ENCODE measurements at places on chromosomes 7 and 10. TPM values are rescaled to one million over a fixed set of nuclear protein-coding genes. Genes with fewer than 3 reads are reported as not detected.

GRCh38 chr7:18338910-18339523, 156.5 kb upstream of the HDAC9 start:
- no peak for ATAC-seq

GRCh38 chr10:119274519-119275045, 67.2 kb downstream of the GRK5 start:
- no peak for ATAC-seq

DNA sequence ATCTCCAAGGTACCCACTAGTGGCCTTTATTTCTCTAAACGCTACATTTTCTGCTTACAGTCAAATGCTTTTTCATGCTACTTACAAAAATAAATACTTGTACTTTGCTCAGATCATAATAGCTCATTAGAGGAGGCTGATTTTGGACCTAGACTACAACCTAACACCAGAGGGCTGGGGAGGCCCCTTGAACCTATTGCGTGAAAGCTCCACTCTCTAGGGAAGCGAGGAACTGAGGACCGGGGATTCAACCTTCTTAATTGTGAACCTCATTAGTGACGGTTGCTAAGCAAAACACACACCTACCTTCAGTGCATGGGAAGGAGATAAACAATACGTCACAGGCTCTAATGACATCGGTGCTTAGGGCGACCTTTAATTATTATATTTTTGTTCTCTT, 92.1 kb downstream of the EBF3 start:
- ATAC-seq, result no peak

- ATAC-seq, result peak; percentile 48
These were observed 103.8 kb upstream of the PPIF start for GRCh38 chr10:79243181-79244067.

GRCh38 chr7:40288827-40289226, 154.0 kb downstream of the SUGCT start:
- no peak for ATAC-seq

GRCh38 chr10:11406746-11407145, 204.7 kb downstream of the USP6NL start:
- no peak for ATAC-seq

DNA sequence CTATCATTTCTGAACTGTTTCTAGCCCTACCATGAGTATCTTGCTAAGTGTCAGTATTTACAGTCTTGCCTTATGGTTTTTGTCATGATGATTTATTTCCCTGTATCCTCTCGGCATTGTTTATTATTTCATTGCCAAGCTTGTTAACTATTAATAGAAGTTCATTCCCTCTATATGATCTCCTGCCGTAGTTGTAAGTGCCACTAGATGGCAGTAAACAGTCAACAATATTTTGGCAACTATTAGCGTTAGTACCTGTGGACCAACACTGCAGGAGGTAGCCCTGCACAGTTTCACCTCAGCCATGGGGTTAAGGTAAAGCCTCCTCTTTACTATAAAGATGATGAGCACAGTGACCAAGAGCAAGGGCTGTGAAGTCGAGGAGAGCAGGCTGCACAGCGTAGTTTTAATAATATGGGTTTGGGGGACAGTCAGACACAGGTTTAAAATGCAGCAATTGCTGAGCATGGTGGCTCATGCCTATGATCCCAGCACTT, 26.1 kb upstream of the CCNJ start:
- peak; percentile 83 for ATAC-seq

- ATAC-seq, result no peak
These were observed 21.5 kb downstream of the LRRN3 start for GRCh38 chr7:111112439-111112838.

DNA sequence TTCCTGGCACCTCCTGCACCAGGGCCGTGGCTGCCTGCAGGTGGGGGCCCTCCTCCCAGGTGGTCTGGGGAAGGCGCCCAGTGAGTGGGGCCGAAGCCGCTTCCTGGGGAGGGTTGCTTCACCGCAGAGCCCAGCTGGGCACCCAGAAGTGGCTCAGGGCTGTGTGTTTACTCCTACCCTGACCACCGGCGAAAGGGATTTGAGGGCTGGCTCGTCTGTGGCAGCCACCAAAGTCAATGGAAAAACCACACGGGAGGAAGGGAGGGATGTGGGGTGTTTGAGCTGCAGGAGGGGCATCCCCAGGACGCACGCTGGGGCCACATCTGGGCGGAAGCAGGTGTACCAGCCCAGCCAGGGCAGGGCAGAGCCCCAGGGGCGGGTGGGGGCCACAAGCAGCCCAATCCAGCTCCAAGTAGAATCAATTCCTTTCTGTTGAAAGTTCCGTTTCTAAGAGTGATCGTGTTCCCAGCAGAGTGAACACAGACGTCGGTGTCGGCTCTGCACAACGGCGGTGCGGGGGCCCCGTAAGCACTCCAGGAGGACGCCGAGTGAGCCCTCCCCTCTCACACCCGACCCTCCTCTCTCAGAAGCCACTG, 69.9 kb downstream of the FOXL3 start:
- ATAC-seq, result peak; percentile 30

GRCh38 chr7:33836797-33837355, 68.5 kb upstream of the BMPER start:
- ATAC-seq, result no peak

DNA sequence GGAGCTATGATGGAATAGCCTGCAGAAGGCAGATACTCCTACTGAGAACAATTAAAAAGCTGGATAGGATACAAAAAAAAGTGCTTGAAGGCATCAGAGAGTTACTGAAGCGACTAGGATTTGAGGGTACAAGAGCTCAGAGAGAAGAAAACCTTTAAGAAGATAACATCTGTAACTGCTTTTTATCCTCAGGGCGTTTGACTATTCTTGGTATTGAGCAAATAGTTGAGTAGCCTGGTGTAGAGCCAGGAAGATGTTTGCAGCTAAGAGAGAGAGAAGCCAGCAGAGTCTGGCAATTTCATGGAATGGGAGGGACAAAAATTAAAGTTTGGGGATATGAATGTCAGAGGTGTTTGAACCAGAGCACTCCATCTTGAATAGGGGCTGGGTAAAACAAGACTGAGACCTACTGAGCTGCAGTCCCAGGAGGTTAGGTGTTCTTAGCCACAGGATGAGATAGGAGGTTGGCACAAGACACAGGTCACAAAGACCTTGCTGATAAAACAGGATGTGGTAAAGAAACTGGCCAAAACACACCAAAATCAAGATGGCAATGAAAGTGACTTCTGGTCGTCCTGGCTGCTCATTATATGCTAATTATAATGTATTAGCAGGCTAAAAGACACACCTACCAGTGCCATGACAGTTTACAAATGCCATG, 428.8 kb downstream of the SH2D4B start:
- no peak for ATAC-seq

DNA sequence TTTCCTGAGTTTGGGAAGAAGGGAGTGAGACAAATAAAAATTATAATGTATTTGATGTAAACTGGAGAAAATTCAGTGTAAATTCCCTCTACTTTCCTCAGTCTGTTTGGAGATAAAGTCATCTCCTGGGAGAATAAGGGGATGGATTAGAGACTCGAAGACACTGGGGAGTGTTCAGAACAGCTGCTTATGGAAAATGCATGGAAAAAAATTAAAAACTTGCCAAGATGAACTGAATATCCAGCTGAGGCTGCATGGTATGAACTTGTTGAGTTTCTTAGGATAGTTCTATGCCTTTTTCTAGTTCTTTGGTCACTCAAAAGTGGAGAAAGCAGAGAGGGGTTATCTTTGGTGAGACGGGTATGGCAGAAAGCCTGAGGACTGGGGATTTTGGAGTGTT, 210.5 kb downstream of the BICC1 start:
- no peak for ATAC-seq

- ATAC-seq, result no peak
These were observed 15.2 kb upstream of the GALNTL5 start for GRCh38 chr7:151941009-151941408.

DNA sequence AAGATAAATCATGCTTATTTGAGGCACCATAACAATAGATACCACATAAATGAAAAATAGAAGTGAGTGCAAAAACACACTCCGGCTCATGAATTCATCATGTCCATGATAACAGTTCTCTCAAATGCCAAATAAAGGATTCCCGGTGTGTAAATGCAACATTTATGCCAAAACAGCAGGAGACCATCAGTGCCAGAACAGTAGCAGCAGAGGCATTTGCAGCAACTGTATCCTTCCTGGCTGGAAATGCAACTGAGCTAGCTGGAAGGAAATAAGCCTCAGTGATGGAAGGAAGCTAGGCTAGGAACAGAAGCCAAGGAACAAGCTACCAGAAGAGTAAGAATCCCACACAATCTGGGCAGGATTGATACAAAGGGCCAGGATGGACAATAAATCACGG, 79.9 kb upstream of the THSD7A start:
- ATAC-seq, result no peak

GRCh38 chr10:74021248-74022055, 23.5 kb downstream of the VCL start:
- ATAC-seq, result peak; percentile 75

DNA sequence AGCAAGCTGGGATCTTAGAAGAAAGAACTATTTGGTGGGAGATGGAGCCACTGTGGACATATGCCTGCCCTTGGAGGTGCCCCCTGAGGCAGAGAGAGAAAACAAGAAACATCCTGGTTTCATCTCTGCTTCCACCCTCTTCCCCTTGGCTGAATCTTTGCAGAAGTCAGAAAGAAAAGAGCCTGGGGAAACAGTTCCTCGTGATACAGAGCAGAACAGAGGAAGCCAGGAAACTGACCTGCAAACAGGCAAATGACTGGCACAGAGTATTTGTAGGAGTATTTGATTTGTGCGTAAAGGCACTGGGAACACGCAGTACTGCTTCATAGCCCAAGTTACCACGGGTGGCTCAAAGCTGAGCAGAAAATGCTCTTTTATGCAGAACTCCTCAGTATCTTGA, 7.0 kb upstream of the KEL start:
- no peak for ATAC-seq

DNA sequence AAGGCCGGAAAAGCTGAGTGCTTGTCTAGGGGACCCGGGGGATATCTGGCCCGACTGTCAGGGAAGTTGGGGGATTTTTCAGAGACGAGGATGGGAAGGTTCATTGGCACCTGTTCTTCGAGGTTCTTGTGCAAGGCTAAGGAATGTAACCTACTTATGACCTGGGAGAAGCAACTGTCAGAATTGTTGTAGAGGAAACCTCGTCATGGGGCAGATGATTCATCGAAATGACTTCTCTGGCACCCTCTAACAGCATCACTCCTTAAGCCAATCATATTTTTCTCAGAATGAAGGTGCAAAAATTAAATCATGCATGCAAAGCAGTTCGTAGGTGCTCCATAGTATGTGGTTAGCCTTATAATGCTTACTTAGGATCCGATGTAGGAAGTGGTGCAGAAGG, 58.6 kb downstream of the PLXDC2 start:
- ATAC-seq, result peak; percentile 85

DNA sequence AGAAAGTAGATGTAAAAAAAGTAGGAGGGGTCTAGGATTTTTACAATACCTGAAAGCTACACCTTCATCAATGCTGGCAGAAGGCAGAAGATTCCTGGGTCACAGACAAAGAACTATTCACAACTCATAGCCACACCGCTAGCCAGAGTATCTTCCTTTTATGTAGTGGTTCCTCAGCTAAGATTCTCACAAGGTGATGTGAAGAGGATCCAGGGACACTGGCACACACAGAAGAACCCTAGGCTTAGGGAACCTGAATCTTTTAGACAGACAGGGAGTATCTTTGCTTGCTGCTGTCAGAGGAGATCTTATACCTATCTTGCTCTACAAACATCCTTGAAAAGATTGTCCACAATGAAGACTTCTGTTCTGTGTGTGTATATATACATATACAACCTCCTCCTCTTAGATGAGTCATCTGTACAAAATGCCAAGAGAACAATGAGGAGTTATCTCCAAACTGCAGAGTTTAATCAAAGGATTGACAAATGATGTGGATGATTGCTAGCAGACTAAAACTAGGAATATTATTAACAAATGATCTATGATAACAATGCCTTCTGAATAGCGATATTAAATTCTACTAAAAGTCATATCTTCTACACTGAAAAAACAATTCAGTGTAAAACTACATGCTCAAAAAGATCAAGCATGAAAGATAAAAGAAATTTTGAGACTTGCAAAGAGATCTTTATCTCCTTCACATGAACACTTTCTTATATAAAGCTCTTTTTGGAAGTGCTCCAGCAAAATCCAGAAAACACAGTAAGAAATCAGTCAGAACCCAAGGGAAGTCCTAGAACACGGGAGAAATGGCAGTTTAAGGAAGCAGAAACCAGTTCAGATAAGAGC, 409.3 kb downstream of the PARD3 start:
- ATAC-seq, result peak; percentile 51

DNA sequence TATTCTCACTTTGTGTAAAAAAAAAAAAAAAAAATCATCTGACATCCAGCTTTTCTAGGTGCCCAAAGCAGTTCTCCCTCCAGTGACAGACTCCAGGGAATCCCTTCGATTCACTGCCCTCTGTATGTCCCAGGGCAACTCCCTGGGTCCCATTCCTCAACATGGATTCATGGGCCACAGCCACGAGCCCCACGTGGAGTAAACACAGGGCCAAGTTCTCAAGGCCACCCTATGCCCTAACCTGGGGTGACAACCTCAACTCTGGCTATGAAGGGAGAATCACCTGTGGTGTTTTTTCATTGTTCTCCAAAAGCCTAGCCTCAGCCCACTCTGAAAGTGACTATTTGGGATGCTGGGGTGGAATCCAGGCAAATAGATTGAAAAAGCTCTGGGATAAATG, 3.4 kb downstream of the BNIP3 start:
- no peak for ATAC-seq

DNA sequence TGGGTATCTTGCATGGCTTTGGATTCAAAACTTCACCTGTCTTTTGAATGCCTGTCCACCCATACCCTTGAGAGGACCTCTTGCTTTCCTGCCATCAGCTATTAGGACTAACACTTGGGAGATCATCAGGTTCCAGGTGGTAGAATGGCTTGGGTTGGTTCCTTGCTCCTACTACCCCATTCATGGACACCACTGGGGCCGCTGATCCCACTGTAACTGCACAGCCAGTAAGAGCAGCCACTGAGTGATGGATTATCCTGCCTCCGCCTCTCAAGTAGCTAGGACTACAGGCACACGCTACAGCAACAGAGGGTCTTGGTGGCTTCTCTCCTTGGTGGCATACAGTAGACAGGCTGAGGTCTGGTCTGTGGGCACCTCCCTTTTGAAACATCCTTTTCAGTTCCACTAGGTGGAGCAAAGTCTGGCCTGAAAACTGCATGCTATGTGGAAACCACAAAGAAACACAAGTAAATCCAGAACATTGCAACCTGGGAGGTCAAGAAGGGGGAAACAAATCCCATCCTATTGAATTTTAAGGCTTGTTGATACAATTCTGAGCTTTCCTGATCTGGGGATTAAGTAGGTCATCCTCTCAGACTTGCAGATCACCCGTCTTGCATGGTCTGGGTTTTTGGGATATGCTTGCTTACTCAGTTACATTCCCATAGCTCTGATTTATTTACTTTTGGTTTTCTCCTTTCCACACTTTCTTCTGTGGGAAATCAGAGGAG, 9.4 kb downstream of the WBP1L start:
- peak; percentile 62 for ATAC-seq

Gene UTF1
- total RNA-seq, result not detected

Gene ANXA8
- 203 TPM for total RNA-seq

Gene ASB15
- total RNA-seq, result not detected

Gene ZNF853
- 0.24 TPM for total RNA-seq

Gene METTL27
- 1.9 TPM for total RNA-seq

Gene TEX36
- total RNA-seq, result not detected

Gene CYP2C8
- total RNA-seq, result 0.20 TPM

Gene SEPHS1
- 31.4 TPM for total RNA-seq

Gene H2BK1
- not detected for total RNA-seq

Gene GPR15LG
- 404 TPM for total RNA-seq

Gene TMEM213
- total RNA-seq, result not detected
